ENCODE measurements at places on chromosomes 3 and 15.

DNA sequence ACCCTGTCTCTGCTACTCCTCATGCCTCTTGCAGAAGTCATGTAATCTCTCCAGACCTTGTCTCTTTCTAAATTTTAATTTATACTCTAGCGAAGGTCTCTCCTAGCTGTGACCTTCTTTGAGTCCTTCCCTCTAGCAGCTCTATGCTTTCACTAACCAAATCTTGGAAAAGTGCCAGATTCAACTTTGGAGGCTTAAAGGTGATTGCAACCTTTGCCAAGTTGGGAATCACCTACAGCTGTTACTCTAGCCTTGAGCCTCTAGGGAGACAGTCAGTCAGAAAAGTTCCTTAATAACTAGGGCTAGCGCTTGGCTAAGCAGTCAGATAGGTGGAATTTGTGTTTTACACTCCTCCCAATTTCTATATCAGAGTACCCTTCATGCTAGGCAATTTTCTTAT, 46.1 kb upstream of the ABI3BP start:
- DNase-seq, result no peak

GRCh38 chr15:52636459-52636858, 42.7 kb downstream of the ATOSA start:
- DNase-seq, result no peak

- DNase-seq, result no peak
Measured at GRCh38 chr15:76678766-76679165, 226.4 kb downstream of the SCAPER start.

DNA sequence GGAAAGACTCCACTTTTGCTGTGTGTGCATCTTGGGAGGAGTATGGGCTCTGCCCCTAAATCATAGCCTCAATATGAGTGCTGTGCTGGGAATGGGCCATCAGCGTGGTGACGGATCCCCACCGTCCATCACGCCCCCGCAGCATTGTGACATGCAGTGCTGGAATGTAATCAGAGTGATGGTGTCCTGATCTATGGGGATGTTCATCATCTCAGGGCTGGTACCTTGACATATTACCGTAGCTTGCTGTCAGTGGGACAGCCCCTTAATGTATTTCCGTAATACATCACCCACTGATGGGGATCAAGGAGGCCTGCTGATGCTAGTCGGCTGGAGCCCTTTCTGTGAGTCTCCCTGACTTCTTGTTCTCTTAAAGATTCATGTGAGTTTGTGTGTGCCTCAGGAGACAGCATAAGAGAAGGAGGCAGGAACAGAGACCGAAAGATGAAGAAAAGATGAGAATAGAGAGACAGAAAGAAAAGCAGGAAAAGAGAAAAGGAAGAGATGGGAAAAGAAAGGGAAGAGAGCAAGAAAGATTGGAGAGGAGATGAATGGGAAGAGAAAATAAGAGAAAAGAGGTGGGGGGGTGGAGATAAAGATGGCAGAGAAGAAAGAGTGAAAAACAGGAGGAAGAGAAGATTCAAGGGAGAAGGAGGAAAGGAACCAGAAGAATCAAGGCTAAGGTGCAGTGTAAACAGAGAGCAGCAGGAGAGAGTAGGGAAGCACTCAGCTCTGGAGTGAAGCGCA, 183.7 kb downstream of the RPLP1 start:
- DNase-seq, result no peak

DNA sequence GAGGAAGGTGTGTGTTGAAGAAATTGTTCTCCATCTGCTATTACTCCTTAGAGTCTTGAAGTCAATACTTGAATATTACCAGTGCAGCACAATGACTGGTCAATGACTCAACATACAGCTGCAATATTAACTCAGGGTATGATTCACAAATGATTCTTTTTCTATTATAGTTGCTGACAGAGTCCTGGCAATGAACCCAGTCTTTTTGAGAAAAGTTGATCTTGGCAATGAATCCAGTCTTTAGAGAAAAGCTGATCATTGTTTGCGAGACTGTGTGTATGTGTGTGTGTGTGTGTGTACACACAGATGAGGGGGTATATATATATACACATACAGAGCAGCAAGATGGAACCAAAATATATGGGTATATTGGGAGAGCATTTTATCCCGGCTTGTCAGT, 315.1 kb downstream of the ZNF385D start:
- DNase-seq, result no peak

DNA sequence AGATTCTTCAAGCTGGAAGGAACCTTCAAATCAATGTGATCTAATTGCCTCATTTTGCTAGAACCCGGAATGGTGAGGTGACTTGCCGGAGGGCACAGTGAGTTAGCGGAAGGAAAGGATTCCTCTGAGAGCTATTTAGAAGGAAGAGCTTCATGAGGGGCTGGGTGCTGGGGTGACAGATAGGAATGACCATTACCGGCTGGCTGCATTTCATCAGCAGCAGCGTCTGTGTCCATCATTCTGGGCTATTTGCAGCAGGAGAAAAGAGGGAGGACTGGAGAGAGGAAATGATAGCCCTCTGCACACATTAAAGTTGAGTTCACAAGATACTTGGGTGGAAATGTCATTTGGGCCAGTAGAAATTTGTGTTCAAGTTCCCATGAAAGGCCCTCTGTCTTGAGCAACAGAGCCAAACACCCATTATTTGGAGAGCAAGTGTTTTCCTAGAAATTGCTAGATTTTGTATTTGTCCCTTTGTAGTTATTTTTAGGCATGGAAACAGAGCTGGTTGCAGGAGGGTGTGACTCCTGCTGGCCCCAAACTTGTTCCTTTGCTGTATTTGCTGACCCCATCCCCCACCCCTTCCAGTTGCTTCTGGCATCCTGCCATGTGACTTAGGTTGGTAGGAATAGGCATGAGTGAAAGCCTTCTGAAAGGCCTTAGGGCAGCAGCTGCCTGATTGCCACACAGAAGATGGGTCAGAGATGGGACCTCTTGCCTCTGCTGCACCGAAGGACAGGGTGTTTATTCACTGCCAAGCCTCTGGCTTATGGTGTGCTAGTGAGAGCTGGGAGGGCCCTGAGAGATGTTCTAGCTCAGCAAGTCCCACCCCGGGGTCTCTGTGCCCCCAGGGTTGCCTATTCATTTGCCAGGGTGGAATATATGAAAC, 87.5 kb upstream of the PLXNA1 start:
- DNase-seq, result no peak

DNA sequence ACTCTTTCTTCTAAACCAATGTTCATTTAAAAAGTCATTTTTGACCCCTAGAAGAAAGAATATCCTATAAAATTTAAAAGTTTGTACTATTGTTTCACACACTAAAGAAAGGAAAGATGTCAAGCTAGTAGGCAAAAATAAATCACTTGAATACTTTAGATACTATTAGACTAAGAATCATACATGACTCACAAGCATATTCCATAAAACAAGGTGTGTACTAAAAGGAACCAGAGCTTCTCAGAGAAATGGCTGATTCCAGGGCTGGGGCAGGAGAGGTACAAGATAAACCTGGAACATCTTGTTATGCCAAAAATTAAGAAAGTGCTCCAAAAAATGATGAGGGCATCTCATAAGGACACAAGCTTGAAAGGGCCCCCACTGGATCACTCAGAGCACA, 8.7 kb downstream of the DLG1 start:
- DNase-seq, result no peak

DNA sequence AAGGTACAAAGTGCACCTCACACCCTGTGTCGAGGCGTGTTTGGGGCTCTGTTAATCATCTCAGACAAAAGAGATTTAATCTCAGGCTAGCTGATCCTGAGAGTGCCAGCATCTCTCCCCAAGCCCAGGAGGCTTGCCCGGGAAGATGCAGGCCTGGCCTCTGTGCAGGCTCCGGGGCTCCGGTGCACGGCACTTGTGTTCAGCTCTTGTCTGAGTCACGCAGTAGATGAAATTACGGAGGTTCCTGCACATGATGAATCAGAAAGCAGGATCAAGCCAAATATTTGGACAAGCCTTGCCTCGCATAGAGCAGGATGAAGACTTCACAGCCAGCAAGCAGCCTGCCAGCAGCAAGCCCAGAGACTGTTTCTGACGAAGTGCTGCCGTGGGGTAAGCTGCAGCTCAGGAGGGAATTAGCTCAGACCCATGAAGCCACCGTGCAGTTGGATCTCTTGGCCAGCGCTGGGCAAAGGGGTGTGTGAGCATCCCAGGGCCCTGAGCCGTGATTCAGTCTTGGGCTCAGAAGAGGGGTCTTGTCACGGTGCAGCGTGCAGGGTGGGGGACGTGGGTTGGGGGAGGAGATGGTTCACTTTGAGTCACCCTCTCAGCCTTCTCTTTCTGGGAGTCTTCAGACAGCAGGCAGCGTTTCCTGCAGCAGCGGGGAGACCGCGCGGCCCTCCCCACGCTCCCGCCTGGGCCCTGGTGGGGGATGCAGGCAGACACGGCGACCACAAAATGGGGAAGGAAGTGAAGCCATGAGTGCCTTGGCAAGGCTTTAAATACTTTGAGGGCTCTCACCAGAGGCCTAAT, 89.2 kb upstream of the MEF2A start:
- DNase-seq, result peak; percentile 70

DNA sequence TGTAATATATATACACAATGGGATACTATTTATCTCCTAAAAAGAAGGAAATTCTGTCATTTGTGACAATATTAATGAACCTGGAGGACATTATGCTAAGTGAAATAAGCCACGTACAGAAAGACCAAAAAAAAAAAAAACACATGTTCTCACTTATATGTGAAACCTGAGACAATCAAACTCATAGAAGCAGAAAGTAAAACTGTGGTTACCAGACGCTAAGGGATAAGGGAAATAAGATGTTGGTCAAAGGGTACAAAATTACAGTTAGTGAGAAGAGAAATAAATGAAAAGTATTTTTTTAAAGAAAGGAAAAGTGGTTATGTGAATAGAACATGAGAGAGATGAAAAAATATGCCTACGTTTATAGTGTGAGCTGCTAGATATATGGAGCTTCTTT, 101.1 kb downstream of the CPNE4 start:
- DNase-seq, result no peak

- peak; percentile 42 for DNase-seq
Measured at GRCh38 chr3:196518966-196519717, 4.0 kb upstream of the SMCO1 start.

DNA sequence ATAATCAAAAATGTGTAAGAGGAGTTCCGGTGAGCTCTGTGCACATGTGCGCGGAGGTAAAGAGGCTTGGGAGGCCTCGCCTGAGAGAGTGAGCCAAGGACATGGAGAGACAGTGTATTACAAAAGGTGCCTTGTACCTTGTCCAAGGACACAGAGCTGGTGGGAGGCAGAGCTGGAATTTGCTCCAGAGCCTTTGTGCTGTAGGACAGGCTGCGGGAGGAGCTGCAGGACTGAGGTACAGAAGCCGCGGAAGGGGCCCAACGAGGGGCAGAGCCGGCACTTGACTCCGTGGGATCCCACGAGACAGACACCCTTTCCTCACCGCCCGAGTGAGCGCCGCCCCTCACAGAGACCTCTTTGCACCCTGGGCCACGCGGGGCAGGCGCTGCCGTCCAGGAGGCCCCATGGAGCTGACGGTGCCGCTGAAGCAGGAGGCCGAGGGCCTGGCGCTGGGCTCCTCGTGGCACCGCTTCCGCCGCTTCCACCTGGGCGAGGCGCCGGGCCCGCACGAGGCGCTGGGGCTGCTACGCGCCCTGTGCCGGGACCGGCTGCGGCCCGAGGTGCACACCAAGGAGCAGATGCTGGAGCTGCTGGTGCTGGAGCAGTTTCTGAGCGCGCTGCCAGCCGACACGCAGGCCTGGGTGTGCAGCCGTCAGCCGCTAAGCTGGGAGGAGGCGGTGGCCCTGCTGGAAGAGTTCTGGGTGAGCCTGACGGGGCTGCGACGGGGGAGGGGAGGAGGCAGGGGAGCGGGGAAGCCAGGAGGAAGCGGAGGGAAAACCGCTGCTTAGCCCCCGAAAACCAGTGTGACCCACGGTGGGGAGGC, 68.7 kb downstream of the SLTM start:
- peak; percentile 47 for DNase-seq

GRCh38 chr3:59128685-59129084, 78.9 kb upstream of the CFAP20DC start:
- DNase-seq, result no peak

DNA sequence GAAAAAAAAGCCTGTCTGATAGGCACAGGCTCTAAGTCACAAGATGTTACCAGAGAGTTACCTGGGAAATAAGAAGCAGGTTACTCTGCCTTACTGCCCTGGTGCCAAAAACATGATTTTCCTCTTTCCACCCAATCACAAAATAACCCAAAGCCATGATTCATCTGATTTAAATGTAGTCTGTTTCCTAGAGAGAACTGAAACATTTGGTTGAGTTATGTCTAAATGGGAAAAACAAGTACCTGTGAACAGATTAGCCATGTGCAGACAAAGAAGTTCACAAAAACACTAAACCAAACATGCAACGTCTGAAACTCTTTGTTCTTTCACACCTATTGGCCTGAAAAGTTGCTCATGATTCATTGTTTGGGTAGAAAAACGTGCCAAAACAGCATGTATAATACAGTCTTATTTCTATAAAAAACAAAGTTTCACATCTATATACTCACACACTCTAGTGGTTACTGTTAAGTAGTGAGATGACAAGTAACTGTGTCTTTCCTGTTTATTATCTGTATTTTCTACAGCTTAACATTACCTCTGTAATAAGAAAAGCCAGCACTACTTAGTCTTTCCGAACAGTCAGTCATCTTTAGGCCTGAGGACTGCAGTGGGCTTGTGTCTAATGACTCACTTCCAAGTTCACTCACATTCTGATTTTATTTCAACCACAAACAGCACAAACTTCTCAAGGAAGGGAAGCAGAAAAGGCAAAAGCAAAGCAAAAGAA, 30.2 kb downstream of the FAM174B start:
- no peak for DNase-seq

DNA sequence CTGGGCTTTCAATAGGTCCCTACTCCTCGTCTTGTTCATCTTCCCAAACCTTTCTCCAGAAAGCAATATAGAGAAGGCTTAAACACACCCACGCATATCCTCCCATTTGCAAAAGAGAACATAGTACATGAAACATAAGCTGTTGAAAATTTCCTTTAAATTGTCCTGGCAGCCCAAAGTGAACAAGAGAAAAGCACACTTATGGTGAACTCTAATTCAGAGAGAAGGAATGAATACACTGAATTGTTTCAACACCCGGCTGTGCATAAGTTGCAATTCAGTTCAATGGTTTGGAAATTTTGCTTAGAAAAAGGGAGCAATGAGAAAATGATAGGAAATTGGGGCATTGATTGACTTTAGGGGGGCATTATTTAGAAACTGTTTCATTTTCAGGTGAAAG, 202.6 kb downstream of the TIGIT start:
- no peak for DNase-seq

- DNase-seq, result no peak
Measured at GRCh38 chr15:64246364-64247189, 83.8 kb upstream of the PPIB start.

GRCh38 chr3:27642796-27643195, 79.3 kb downstream of the EOMES start:
- no peak for DNase-seq

DNA sequence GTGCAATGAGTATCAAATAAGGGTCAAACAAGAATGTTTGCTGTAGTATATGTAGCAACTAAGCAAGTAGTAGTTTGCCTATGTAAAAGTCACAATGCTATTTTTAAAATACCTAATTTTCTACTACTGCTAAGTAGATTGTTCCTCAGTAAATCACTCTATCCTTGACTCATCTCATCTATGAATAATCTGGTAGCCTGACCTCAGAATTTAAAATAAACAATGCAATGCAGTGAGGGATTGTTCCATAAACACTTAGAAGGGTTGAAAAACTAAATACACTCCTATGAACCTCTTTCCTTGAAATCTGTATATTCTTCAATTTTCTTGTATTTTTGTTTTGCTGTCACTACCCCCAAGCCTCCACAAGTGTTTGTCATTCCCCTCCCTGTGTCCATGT, 253.3 kb downstream of the TBC1D5 start:
- no peak for DNase-seq

- no peak for DNase-seq
Measured at GRCh38 chr15:59282515-59283337, 76.1 kb downstream of the LDHAL6B start.
